ENCODE measurements at places on chromosomes 7 and 10.

GRCh38 chr7:155660059-155660757, 15.7 kb downstream of the RBM33 start:
- no peak for DNase-seq

DNA sequence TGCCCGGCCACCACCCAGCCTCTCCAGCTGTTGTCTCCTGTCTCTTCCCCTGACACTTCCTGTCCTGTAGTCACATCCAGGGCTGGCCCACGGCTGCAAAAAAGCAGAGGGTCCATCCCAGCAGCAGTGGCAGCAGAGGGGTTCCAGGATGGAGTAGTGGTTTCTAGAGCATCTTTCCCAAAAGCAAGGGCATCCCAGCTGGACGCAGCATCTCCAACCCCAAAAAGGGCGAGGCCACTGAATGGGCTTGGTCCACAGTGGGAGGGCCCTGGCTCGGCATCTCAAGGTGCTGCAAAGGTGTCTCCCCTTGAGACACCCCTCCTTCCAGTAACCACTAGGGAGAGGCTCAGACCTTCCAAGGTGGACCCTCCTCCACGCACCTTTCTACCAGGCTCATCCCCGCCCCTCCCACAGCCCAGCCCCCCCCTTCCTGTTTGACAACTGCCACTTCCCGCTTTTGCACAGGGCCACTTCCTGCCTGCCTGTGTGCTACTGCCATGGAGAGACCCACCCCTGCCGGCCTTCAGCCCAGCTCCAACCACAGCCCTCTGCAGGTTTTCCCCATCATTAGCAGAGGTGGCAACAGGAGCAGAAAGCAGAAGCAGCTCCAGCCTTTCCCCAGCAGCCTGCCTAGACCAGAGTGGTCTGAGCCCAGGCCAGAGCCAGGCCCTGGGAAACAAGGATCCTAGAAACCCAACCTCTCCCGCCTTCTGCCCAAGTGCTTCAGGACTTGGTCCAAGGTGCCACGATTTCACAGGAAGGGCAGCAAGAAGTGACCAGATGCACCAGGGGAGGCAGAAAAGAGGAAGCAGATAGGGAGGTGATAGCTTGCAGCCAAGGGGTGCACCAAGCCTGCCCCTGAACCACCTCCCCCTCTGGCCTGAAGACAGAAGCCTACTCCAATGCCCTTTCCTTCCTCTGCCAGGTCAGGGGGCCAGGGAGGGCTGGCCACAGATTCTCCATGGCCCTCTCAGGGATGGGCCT, 8.6 kb downstream of the CAMK2G start:
- peak; percentile 38 for DNase-seq

DNA sequence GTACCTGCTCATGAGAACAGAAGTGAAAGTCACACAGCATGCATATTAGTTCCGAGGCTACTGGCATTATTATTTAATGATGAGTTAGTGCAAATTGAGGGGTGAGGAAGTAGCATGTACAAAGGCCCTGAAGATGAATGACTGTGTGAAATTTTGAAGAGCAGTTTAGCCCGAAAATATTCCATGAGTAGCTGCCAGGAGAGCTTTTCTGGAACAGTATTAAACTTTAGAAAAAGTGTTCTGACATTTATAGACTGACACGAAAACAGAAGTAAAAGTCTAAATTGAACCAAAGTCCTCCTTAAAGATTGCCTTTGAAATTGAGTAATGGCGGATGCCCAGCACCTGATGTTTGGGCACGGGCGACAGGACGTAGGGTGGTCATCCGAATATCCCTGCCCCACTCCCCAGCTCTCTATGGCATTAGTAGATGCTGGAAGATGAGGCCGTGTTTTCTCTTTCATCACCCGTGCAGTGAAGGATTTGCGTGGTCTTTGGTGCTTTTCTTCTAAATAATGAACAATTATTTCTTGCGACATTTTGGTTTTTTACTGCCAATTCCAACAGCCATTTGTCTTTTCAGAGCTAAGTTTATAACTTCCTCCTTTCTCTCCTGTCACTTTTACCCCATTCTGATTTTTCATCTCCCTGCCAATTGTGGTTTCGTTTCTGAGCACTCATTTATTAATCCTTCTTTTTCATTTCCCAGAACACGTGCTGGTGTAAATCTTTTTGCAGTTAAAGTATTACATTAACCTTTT, 192.6 kb downstream of the MGMT start:
- DNase-seq = no peak

GRCh38 chr10:76285515-76285914, 854.1 kb downstream of the LRMDA start:
- DNase-seq = no peak

DNA sequence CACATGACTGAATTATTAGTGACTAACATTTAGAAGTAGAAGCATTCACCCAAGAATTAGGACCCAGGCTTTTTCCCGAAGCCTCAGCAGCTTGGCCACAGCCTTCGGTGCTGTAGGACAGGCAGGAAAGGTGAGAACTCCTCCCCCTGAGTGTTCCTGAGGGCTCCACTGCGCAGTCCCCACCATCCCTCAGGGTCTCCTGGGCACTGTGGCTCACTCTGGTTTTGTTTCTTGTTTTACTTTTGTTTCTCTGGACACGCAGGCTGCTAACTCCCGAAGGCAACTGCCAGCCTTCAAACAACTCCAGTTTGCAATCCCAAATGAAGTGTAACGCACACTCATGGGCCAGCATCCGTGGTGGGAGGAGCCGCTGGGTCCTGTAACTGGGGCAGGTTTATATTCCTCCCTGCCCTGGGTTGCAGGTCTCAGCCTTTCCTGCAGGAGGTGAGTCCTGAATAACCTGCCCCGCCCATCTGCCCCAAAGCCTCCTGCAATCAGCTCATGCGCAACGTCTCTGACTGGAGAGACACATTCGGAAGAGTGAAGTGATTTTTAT, 492.9 kb downstream of the PTPRN2 start:
- DNase-seq = no peak

DNA sequence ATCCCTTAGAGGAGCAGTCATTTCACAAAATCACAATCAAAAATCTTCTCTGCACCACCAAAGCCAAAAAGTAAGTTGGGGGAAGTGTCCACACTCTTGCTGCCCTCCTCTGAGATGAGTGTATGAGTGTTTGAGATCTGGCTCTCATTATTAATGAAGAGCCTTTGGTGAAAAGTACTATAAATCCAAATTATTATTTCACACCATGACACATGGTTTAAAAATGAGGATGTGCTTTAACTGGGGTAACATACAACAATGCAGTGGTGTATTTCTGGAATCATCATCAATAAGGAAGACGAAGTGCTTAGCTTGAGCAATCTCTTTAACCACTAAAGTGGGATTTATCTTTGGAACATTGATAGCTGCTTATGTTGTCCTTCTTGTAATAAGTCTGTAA, 114.2 kb upstream of the ADAM12 start:
- no peak for DNase-seq

- no peak for DNase-seq
Observed at GRCh38 chr10:71693377-71693776, 26.2 kb downstream of the C10orf105 start.

DNA sequence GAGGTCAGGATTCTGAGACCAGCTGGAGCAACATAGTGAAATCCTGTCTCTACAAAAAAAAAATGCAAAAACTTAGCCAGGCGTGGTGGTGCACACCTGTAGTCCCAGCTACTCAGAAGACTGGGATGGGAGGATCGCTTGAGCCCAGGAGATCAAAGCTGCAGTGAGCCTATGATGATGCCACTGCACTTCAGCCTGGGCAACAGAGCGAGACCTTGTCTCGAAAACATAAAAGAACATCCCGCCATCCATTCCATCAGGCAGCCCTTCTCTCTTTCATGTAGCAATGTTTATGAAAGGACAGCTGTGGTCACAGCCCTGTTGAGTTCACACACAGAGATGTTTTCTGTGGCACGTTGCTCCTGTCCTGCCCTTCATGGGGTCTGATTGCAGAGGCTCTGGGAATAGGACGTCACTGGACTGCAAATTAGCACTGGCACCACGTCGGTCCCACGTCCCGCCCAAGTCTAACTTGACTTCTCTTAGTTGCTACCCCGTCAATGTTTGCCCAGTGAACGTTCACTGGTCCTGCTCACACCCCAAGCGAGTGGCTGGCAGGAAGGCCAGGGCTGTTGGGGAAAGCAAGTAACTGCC, 64.5 kb upstream of the MYL10 start:
- no peak for DNase-seq

- DNase-seq = no peak
Observed at GRCh38 chr10:19329475-19329874, 280.9 kb downstream of the MALRD1 start.

DNA sequence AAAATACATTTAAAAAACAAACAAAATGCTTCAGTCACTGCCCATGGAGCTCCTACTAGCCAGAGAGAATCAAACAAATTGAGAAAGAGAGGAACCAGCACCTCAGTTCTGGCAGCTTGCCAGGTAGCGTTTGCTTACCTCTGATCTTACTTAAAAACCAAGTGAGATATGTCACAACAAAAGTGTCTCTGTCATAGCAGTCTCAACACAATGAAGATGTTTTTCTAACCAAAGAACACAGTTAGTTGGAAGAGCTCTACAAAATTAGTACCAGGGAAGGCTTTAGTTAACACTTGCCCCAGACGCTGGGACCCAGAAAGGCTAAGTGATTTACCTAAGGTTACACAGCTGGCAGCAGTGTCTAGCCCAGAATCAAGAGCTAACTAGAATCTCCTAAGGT, 3.4 kb downstream of the DOCK4 start:
- DNase-seq = peak; percentile 15

DNA sequence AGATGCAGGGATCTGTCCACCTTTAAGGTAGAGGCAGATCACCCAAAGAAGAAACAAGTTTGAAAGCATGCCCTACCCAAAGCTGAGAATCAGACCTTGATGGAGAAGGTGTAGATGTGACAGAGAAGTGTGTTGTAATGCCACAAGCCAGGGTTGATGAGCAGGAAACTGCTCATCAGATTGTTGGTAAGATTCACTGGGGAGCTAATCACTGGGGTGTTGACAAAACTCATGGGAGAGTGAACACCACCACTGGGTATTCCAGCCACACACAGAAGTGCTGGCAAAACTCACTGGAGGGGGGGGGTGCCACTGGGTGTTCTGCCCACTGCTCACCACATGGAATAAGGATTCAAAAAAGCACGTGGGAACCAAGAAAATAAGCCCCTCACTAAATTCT, 95.2 kb downstream of the IQUB start:
- DNase-seq = no peak

DNA sequence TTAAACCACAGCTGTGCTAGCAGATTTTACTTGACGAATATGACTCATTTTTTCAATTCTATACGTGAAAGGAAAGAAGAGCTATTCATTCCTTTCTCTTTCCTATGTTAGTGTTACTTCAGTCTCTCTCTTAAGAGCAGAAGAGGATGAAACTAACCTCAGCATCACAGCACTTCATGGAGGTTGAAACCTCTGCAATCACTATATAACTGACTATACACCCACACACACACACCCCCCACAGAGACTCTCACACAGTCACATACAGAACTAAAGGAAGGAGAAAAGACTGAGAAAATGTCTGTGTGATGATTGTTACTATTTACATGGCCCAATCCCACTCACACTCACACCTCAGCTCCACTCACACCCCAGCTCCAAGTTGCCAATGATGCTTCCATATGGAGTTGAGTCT, 104.2 kb downstream of the KIF20B start:
- DNase-seq = peak; percentile 5

GRCh38 chr7:106444068-106444655, 159.4 kb upstream of the NAMPT start:
- no peak for DNase-seq

DNA sequence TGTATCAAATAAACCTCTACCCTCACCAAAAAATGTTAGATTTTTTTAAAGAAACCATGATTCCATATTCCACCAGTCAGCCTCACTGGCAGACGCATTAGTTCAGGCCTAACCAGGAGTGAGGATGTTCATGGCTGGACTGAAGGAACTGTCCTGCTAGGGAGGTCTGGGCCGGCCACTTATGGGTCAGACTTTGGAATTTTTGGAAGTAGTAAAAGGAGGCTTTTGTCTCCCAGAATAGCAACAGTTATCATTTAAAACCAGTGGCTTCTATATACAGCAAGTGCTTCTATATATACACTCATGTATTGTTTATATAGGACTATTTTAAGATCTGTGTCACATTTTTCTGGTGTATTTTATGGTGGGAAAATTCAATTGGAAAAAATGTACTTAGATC, 120.5 kb downstream of the CNNM2 start:
- no peak for DNase-seq

DNA sequence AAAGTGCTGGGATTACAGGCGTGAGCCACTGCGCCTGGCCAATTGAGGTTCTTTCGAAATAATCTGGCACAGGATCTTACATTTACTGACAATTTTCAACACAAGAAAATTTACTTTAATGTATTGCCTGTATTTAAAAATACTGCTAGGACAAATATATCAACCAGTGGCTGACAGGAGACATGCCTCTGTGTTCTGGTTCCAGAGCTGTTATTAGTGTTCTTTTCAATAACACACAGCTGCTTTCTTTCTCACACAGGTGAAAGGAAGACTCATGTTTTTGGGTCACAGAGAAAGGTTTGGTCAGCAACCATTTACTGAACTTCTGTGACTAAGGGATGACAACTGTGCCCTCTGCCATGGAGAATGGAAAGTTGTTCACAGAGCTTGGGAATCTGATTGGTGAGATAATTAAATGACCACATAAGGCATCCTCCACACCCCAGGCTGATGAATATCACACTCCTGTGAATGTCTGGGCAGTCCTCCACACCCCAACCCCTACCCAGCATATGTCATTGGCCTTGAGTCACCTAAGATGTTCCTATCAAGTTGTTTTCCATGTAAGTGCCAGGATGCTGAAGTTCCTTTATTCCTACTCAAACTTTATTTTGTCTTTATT, 180.1 kb downstream of the RAPGEF5 start:
- no peak for DNase-seq

- no peak for DNase-seq
Observed at GRCh38 chr10:12668634-12669033, 319.3 kb downstream of the CAMK1D start.

DNA sequence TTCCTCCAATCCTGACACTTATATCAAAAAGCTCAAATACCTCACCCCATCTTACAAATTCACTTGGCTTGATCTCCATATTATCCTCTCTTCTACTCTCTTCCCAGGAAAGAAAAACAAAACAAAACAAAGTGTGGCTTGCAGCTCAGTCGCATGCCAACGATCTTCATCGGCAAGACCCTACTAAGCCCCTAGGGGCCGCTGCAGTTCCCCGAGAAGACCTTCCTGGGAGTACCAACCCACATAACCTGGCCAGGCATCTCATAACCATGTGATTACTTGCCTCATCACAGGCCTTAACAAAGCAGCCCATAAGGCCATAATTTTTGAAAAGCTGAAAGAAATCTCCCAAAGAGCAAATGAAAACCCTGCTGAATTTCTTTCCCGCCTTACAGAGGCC, 103.7 kb downstream of the ZNF92 start:
- DNase-seq = no peak

DNA sequence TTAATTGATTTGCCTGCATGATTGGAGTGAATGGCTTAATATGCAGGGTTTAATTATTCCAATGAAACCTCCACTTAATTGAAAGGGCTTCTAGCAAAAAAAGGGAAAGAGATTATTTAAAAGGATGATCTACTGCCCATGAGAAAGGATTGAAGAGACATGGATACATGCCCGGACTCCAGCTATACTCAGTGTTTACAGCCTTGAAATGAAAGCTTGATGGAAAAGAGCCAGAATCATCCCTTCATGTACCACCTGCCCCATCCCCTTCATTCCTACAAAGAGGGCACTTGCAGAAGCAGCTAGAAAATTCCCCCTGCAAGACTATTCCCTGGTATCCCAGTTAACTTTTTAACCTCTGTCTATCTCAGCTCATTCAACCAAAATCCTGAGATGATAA, 78.4 kb downstream of the CARD11 start:
- DNase-seq = no peak

- no peak for DNase-seq
Observed at GRCh38 chr7:97731736-97732564, at the start of gene TAC1. Gene TAC1 (plus strand): TSS chr7:97732086. CDS start chr7:97732613, 527 bp downstream.

GRCh38 chr7:17986851-17987250, 40.8 kb downstream of the PRPS1L1 start:
- no peak for DNase-seq

All from stimulated activated CD4-positive, alpha-beta T cell treated with anti-CD3 and anti-CD28 coated beads, Interleukin-4, amount 100 ng/mL, for 4 hours (primary cell).